ENCODE measurements at places on chromosomes 1 and 21.

GRCh38 chr1:94160811-94161210, 39.9 kb upstream of the ABCA4 start:
- DNase-seq, result no peak

- DNase-seq, result no peak
Measured at GRCh38 chr1:235708390-235708962, 58.9 kb upstream of the GNG4 start.

GRCh38 chr1:32684167-32684811, 18.3 kb downstream of the SYNC start:
- DNase-seq, result no peak

GRCh38 chr1:223759273-223759672, 46.9 kb downstream of the CAPN2 start:
- no peak for DNase-seq

GRCh38 chr1:186617926-186618325, 62.3 kb downstream of the PTGS2 start:
- no peak for DNase-seq

GRCh38 chr1:8914466-8914865, 31.2 kb upstream of the CA6 start:
- no peak for DNase-seq

- DNase-seq, result no peak
Measured at GRCh38 chr1:231554969-231555368, 26.5 kb downstream of the TSNAX start.

- DNase-seq, result no peak
Measured at GRCh38 chr1:238254935-238255334, 364.2 kb upstream of the ZP4 start.

DNA sequence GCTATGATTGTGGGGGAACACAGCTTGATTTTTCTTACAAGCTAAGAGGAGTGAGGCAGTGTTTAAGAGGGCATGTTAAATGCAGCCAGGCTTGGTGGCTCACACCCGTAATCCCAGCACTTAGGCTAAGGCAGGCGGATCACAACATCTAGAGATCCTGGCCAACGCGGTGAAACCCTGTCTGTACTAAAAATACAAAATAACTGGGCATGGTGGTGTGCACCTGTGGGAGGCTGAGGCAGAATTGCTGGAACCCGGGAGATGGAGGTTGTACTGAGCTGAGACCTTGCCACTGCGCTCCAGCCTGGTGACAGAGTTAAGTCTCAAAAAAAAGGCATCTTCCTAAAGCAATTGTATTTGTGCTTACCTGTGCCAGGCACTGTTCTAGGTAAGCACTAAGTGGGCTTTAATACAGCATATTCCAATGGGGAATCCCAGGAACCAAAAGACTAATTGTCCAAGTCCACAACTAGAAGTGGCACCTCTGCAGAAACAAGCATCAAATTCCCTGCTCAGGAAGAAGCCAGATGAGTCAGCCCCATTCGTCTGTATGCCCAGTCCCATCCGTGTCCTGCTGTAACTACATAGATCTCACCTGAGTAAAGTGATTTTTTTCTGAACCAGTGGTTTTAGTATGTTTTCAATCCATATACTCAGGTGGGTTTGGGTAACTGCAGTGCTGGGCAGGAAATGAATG, 4.6 kb downstream of the RCC1 start:
- no peak for DNase-seq

GRCh38 chr1:191065771-191066170, 588.1 kb upstream of the BRINP3 start:
- no peak for DNase-seq

DNA sequence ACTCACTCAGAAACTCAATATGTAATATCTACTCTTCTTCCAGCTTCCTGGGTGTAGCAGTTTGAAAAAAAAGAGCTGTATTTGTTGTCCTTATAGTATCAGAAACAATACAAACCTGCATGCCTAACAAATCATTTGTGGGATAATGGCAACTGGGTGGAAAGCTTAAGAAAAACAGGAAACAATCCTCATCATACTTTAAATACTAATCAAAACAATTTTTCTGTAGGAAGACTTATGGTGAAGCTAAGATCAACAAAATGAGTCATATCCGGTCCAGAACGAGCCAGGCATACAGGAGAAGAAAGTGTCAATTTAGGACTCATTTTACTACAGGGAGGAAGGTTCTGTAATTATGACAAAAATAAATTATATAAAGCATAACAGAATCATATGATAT, 181.8 kb upstream of the ADGRL4 start:
- no peak for DNase-seq

GRCh38 chr1:72109916-72110315, 172.4 kb downstream of the NEGR1 start:
- DNase-seq, result no peak

DNA sequence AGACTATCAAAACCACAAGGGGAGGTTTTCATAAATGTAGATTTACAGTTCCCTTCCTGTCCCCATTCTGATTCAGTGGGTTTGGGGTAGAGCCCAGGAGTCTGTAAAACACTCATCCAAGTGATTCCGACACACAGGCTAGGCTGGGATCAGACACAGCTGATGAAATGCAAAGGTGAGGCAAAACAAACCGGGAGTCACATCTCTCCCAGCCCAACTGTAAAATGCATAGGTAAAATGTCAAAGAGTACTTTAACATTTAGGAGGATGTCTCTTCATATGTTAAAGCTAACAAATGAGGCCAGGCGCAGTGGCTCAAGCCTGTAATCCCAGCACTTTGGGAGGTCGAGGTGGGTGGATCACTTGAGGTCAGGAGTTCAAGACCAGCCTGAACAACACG, 45.0 kb downstream of the ZNF281 start:
- no peak for DNase-seq

GRCh38 chr1:186849271-186849671, 20.5 kb downstream of the PLA2G4A start:
- DNase-seq, result no peak

GRCh38 chr1:208159555-208160258, 84.5 kb downstream of the PLXNA2 start:
- DNase-seq, result no peak

DNA sequence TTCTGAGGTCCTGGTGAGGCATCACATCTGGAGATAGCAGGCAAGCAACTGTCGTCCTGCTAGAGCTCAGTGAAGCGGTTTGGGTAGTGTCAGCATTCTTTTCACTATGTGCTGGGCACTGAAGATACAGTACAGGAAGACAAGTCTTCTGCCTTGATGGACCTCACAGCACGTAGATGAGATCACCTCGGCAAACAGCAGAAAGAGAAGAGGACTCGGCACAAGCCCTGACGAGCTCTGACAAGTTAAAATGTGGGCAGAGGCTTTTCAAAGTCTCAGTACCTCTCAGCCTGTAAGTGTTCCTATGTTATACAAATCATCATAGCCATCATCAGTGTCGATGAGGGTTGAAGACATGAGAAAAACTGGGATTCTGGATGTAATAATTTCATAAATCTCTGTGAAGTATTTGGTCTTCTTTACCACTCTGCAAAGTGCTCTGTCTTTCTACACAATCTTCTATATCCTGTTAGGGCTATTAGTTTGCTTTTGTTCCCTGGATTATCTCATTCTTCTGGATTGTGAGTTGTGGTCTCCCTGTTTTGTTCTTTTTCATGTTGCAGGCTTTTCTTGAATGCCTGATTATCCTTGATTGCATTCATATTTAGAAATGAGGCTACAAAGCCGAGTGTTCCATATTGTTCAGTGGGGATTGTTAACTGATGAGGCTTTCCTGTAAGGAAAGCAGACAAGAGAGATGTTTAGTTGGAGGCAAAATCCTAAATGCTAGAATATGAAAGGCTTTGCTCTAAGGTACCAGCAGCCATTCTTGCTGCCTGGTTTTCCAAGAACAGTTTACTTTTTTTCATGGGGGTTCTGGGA, 24.2 kb downstream of the MAEL start:
- no peak for DNase-seq

Measured in activated T-helper 1 cell treated with Interleukin-2 at 50 U/mL for 16 hours (primary cell).